Upper lobe of right lung (tissue), 1 donor: ENCODE measurements at places on chromosomes 12 and 14.

- no peak for DNase-seq
Measured at GRCh38 chr14:32707742-32708500, 230.8 kb upstream of the NPAS3 start.

- no peak for DNase-seq
Measured at GRCh38 chr12:38919191-38919590, 13.8 kb upstream of the CPNE8 start.

DNA sequence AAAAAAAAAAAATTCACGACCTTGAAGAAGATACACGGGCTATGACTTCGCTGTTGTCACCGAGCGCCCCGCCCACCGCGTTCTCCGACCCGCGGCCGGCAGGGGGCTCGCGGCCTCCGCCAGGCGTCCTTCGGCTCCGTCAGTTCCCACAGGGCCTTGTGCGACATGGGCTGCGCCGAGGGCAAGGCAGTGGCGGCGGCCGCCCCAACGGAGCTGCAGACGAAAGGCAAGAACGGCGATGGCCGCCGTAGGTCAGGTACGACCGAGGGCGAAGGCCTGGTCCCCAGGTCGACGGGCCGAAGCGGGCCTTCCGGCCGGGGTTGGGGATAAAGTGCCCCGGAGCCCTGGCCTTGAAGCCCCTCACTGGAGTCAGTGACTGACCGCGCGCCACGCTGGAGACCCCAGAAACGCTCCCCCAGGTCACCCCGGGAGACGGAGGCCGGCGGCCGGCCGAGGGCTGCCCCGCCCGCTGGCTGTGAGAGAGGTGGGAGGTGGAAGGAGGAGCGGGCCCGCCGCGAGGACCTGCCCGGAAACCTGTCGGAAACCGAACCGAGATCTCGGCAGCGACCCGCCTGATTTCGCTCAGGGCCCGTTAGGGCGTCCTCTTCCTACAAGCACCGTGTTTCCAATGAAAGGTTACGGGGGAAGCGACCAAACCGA, at the start of gene TXNRD1:
Gene TXNRD1, plus strand, starts transcription at position 142 of the 660 bp plus-strand sequence. Its CDS starts 24 bp downstream, at position 166.
- peak; percentile 94 for DNase-seq

DNA sequence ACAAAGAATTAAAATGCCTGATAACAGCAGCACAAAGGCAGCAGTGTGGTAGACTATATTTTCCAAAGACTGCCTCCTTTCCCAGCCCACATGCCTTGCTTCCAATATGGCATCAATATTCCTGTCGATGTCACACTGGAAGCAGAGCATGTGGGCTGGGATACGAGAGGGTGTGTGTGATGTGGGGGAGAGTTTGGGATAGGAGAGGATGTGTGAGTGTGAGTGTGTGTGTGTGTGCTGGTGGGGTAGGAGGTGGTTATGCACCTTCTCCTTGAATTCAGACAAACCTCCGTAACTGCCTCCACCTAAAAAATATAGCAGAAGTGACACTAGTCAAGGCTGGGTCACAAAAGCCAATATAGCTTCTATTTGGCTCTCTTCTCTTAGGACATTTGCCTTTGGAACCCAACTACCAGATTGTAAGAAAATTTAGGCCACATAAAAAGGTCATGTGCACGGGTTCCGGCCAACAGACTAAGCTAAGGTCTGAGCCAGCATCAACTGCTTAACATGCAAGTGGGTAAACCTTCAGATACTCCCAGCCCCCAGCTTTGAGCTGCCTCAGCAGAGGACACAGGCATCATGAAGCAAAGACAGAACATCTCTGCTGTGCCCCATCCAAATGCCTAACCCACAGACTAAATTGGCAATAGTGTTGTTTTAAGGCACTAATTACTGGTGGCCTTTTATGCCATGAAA, 29.5 kb downstream of the SPPL3 start:
- DNase-seq = no peak

- DNase-seq = peak; percentile 2
Measured at GRCh38 chr12:122452701-122453285, 30.3 kb upstream of the CLIP1 start.

GRCh38 chr12:43288671-43289425, 263.2 kb downstream of the ADAMTS20 start:
- no peak for DNase-seq

DNA sequence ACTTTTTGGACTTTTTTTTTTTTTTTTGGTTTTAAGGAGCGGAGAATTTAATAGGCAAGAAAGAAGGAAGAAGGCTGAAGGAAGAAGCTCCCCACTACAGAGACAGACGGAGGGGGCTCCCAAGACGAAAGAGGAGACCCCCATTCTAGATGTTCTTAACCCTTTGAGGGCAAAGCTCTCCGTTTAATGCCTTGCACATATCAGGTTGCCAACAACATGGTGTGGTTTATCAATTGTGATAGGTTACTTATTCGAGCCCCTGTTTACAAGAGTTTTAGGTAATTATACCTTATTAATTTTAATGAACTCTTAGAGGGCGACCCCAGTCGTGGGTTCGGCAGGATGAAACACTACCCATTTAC, 1.2 kb upstream of the FBXO33 start:
- no peak for DNase-seq

GRCh38 chr14:87017335-87017734, 975.6 kb downstream of the GALC start:
- DNase-seq = no peak

DNA sequence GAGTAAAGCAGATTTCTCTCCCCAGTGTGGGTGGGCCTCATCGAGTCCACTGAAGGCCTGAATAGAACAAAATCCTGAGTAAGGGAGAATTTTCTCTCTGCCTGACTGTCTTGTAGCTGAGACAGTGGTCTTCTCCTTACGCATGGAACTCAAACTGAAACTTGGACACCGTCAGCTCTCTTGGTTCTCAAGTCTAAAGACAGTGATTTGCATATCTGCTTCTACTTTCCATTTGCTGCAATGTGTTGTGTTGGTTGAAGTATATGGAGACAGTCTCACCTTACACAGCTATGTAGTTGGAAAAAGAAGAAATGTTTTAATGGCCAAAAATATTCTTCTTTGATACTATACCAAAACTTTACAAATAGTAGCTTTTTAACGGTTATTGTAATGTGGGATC, 160.2 kb upstream of the LMNTD1 start:
- no peak for DNase-seq

GRCh38 chr14:35444104-35444503, 39.6 kb upstream of the NFKBIA start:
- DNase-seq = no peak

DNA sequence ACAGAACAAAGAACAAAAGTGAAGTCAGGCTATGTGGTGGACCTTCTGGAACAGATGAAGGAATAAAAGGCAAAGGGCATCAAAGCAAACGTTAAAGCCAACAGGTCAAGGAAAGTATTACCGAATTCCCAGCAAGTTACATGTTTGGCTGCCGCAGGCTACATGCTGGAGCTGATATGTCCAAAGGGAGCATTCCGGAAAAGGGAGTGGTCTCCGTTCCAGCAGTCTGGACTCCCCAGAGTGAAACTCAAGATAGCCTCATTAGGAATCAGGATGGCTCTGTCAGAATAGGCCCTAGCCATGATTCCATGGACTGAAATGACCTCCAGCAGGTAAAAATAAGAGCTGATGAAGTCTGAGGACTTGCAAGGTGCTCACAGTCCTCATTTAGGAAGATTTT, 379.8 kb upstream of the PRICKLE1 start:
- no peak for DNase-seq

DNA sequence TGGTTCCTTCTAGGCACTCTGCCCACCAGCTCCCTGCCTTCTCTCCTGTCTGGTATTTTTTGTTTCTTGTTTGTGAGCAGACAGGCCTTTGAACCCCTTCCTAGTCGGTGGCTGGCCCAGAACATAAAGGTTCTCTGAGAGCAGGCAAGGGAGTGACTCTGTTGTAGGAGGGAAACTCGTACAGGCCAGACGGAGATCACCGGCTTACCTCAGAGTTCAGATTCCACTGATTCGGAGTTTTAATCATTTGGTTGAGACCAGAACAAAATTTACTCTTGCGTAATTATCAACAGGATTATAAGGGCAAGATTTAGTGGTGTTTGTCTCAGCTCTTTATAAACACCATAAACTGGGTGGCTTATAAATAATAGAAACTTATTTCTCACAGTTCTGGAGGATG, 128.3 kb downstream of the PLXNC1 start:
- no peak for DNase-seq

DNA sequence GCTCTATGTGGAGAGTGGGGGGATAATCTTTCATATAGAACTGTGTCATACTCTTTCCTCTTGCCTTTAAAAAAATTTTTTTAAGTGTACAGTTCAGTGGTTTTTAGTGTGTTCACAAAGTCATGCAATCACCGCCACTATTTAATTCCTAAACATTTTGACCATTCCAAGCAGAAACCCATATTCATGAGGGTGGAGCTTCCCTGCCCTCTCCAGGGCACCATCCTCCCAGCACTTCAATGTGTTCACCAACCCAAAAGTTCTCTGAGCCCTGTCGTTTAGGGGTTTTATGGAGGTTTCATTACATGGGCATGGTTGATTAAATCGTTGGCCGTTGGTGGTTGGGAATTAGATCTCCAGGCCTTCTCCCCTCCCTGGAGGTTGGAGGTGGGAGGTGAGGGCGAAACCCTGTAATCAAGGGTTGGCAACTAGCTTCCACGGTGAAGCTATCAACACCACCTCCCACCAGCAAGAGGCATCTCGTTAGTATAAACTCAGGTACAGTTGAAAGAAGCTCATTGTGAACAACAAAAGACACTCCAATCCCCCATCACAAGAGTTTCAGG, 42.8 kb upstream of the WNK1 start:
- no peak for DNase-seq

DNA sequence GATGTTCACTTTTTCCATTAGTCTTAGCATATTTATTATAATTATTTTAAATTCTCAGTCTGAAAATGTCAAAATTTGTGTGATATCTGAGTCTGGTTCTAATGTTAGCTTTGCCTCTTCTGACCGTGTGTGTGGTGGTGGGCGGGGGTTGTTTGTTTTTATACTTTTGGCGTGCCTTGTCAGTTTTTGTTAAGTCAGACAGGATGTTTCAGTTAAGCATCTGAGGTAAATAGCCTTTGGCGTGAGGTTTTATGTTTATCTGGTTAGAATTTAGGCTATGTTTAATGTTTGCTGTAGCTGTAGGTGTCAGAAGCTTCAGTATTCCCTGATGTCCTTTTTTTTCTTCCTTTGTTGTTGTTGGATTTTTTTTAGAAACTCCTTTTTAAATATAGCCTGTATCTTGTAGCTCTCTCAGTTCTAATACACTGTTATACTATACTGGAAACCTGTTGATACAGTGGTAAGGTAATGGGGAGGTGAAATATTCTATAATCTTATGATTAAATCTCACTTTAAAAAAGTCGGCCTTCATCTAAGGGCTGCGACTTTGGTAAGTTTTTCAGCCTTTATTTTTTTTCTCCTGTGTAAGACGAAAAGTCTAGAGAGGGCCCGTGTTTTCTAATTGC, 111.6 kb downstream of the SCAF11 start:
- no peak for DNase-seq

GRCh38 chr14:102015045-102015685, 50.8 kb downstream of the DYNC1H1 start:
- no peak for DNase-seq

GRCh38 chr14:80560800-80561657, 349.7 kb upstream of the DIO2 start:
- no peak for DNase-seq

GRCh38 chr12:52156757-52157565, 34.9 kb downstream of the KRT80 start:
- peak; percentile 88 for DNase-seq

DNA sequence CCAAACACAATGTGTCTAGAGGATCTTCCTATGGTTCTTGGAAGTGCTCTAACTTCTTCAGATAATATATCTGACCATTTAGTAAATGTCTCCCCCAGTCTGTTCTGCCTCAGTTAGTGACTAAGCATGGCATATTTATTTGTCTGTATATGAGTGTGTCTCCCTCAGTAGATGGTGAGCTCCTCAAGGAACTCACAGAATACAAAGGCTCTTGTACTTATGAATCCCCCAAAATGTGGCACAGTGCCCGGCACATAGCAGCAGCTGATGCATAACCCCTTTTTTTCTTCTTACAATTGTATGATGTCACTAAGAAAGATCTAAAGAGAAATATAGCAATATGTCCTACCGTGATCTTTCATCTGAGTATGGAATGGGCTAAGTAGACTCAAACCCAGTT, 264.7 kb upstream of the PRICKLE1 start:
- DNase-seq = no peak

DNA sequence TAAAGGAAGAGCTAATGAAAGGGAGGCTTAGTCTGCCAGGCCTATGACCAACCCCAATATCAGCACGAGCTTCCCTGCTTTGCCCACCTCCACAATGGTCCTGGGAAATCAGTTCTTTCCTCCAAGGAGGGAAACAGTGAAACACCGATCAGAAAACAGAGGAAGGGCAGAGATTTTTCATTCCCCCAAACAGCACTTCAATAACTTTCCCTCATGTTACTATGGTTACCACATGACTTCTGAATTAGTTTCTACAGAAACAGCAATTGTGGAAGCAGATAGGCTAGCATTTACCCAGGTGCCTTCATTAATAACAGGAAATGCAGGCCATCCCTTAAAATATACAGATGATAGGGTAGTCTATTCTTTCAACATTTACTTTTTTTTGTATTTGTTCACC, 35.9 kb downstream of the TRIM9 start:
- DNase-seq = no peak

DNA sequence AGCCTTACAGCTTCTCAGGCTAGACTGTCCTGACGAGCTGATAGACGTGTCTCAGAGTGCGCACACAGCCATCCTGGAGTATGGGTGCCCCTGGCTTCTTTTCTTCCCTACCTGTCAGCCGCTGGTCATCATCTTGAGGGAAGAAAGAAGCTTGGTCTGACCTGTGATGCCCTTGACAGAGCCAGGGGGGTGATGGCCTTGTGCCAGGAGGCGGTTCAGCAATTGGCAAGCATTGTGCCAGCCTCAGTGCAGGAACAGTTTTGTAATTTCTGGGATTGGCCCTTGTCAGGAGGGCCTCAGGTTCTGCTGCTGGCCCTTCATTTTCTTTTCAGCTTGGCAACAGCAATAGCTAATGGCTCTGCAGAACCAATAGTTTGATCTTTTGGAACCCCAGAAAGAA, 80.1 kb downstream of the ADCK1 start:
- DNase-seq = no peak

DNA sequence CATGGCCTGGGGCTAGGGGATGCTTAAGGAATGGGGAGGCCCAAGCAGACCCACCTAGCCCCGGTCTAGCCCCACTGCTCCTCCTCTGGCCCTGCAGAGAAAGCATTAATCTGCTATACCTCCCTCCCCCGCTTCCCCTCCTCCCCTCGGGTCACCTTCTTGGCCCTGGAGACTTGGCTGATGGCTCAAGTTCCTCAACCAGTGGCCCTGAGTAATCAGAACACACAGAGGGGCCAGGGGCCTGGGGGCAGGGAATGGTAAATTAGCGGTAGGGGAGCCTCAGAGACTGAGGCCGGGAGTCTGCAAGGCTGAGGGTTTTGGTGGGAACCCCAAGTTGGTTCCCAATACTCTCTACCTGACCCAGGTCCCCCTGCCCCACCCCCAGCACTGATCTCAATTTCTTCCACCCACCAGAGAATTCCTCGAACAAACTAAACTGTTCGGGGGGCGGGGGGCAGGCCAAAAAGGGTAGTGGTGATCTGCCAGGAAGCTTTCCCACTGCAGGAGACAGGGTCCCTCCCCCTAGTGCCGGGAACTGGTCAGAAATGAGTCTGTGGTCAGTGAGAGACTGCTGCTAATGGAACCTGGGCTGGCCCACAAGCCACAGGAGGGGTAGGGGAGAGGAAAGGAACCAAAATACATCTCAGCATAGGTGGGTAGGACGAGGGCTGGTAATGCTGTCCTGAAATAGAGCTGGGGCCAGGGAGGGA, 12.8 kb upstream of the SMARCD1 start:
- no peak for DNase-seq

- no peak for DNase-seq
Measured at GRCh38 chr12:93536111-93536765, 36.2 kb upstream of the SOCS2 start.

- DNase-seq = no peak
Measured at GRCh38 chr14:64440494-64440893, 24.8 kb upstream of the AKAP5 start.
